Right ventricle myocardium inferior (tissue), 1 donor: ENCODE measurements at places on chromosomes 13 and 19. TPM values are rescaled to one million over a fixed set of nuclear protein-coding genes. Genes with fewer than 3 reads are reported as not detected.

DNA sequence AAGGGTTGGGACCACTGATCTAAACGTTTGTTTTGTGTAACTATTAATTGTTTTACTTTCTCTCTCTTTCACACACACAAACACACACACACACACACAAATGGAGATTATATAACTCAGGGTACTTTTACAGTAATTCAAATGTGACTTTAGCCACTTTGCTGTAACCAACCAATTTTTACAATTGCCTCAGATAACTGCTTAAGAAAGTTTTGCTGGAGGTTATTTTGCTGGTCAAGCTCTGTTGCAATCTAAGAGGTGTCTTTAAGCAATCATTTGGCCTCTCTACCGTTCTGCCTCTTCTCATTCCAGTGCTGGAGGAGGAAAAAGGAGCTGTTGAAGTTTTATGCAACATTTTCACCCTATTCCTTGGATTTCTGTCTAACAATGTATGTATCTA lies 63.0 kb downstream of the TBC1D4 start:
- DNase-seq, result no peak

GRCh38 chr19:49104229-49104864 lies 9.8 kb upstream of the LIN7B start:
- no peak for DNase-seq

GRCh38 chr19:54030895-54031586 lies 32.7 kb downstream of the VSTM1 start:
- DNase-seq, result no peak

GRCh38 chr13:38204556-38204955 lies 145.1 kb upstream of the UFM1 start:
- no peak for DNase-seq

- no peak for DNase-seq
Measured at GRCh38 chr13:111632906-111633305, 312.5 kb downstream of the TEX29 start.

GRCh38 chr13:31747291-31747690 lies 8.0 kb downstream of the RXFP2 start:
- no peak for DNase-seq

DNA sequence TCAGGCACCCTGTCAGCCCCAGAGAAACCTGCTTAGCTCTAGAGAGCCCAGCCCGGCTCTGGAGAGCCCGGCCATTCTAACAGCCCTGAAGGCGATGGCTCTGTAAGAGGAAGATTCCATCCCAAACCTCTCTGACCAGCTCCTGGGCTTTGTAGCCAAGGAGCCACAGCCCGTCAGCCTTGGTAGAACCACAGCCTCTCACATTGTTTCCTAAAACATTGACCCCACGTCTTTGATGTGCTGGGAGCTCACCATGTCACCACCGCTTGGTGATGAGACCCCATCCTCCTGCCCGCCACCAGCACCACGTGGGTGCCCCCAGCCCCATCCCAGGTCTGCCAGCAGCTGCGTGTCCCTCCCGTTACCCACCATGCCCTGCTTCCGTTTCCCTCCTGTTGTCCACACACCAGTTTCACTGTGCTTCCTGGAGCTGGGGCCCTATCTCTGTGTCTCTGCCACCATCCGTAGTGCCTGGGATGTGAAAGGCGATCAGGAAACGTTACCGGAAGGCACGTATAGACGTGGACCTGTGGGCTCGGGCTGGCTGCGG lies 94.2 kb upstream of the MCF2L start:
- DNase-seq, result no peak

- no peak for DNase-seq
Measured at GRCh38 chr13:99018418-99019180, 40.7 kb upstream of the DOCK9 start.

DNA sequence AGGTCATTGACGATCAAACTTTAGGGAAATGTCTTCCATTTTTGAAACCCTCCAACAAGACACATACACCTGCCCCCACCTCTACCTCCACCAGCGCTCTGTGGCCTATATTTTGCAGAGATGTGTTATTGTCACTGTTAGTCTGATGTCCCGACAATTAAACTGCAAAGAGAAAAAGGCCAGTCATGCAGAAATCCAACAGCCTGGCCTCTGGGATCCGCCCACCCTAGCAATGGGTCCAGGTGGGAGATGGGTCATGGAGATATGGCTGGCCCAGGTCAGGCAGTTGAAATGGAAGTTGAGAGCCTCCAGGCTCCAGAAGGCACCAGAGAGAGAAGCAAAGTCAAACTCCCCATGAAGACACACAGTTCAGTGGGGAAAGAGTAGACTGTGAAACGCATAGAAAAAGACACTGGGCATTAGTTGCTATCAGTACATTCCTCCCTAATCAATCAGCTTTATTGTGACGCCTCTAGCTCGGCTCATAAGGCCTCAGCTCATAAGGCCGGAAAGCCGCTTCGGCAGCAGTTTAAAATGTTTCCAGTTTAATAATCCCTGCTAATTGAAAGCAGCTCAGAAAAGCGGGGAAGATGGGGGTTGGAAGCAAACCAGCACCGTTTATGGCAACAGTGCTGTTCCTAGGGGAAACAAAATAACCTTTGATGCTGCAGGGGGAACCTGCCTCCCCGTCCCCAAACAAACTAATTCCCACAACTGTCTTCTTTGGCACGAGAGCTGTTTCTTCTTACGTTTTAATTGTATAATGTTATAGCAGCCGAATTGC lies 239.7 kb upstream of the ZNF507 start:
- no peak for DNase-seq

- no peak for DNase-seq
Measured at GRCh38 chr19:2962018-2962670, 15.2 kb upstream of the TLE6 start.

DNA sequence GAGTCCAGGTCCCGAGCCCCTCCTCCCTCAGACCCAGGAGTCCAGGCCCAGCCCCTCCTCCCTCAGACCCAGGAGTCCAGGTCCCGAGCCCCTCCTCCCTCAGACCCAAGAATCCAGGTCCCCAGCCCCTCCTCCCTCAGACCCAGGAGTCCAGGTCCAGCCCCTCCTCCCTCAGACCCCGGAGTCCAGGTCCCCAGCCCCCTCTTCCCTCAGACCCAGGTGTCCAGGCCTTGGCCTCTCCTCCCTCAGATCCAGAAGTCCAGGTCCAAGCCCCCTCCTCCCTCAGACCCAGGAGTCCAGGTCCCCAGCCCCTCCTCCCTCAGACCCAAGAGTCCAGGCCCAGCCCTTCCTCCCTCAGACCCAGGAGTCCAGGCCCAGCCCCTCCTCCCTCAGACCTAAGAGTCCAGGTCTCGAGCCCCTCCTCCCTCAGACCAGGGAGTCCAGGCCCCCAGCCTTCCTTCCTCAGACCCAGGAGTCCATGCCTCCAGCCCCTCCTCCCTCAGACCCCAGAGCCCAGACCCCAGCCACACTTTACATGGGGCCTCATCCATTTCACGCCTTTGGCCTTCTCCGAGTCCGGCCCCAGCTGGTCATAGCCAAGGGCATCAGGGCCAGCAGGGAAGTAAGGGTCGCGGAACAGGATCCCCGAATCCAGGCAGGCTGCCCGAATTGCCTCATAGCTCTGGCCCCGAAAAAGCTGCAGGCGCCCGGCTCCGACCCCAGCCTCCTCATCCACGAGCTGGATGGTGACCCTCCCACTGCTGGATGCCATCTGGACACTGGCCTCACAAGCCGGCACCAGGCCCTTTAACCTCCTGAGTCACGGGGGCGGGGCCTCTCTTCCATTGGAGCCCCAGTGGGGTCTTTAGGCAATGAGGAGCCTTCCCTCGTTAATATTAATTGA lies 628 bp downstream of the CAPN12 start:
- DNase-seq, result no peak

- no peak for DNase-seq
Measured at GRCh38 chr13:59422646-59423045, 741.1 kb downstream of the DIAPH3 start.

- no peak for DNase-seq
Measured at GRCh38 chr13:92719868-92720267, 506.7 kb upstream of the GPC6 start.

DNA sequence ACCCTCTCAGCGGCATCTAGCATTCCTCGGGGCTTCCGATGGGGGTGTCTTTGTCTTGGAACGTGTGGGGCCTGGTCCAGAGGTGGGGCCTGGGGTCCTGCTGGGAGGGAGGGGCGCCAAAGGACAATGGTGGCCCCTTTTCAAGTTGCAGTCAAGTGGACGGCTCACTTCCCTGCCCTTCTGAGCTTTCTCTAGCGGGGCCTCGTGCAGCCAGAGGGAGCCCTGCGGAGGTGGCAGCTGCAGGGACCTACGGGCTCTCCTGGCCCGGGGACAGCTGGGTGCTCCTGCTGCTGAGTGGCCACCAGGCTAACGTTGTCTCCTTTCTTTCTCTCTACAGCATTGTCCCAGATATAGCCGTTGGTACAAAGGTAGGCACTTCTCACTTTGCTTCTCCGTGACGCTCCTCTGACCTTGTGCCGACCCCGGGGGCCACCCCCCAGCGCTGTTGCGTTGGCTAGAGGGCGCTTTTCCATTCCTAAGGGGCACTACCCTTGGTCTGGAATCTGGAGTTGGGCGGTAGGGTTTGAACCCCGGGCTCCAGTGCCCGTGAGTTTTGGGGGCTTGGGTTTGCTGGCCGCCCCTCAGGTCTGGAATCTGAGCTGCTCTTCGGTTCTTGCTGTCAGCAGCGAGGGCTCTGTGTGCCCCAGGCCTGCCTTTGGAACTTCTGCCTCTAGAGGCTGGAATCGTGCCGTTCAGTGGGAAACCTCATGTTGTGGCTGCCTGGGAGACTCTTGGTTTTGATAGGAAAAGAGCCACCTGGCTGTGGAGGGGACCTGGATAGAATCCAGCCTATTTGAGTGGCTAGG lies 2.0 kb downstream of the PTBP1 start:
- DNase-seq, result peak; percentile 51

- DNase-seq, result peak; percentile 37
Measured at GRCh38 chr13:111395511-111396393, 75.3 kb downstream of the TEX29 start.

DNA sequence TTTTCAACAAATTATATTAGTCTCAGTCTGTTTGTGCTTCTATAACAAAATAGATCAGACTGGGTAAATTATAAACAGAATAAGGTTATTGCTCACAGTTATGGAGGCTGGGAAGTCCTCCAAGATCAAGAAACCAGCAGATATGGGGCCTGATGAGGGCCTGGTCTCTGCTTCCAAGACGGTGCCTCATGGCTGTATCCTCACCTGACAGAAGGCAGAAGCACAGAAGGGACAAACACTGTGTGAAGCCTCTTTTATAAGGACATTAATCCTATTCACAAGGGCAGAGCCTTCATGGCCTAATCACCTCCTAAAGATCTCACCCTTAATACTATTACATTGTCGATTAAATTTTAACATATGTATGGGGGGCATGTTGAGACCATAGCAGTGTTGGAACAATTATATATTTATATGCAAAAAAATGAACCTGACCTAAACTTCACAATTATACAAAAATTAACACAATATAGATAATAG lies 12.7 kb downstream of the F10 start:
- DNase-seq, result no peak

DNA sequence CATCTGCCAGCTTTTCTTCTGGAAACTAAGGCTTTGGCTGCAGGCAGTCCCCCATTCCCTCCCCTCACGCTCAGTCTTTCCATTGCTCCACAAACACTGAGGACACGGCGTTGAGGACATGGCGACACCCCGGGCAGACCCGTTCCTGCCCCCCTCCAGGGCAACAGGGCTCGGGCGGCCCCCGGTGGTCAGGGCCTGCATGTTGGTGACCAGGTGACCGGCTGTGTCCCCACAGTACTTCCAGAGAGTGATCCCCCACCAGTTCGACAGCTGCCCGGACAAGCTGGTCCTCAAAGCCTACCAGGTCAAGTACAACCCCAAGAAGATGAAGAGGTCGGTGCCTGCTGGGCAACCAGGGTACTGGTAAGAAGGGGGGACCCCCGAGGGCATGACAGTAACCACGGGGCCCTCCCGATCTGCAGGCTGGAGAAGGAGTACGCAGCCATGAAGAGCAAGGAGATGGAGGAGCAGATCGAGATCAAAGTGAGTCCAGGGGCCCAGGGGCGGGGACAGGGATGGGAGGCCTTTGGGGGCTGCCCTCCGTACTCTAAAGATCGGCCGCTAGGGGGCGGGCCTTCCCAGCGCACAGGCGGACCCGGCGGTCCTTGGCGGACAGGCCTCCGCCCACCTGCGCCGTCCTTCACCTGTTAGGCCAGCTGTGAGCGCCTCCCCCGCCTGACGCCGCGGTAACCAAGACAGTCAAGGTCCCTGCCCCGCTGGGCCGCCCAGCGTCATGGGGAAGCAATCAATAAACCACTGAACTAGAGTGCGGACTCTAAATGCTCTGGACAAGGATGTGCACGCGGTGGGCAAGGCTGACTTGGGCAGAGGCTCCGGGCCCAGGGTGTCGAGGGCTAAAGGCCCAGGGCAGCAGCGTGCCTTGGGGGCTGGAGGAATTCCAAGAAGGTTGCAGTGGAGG lies 21.1 kb downstream of the PRR36 start:
- DNase-seq, result peak; percentile 86

GRCh38 chr19:6970021-6970420 lies 51.2 kb downstream of the MBD3L2B start:
- DNase-seq, result no peak

DNA sequence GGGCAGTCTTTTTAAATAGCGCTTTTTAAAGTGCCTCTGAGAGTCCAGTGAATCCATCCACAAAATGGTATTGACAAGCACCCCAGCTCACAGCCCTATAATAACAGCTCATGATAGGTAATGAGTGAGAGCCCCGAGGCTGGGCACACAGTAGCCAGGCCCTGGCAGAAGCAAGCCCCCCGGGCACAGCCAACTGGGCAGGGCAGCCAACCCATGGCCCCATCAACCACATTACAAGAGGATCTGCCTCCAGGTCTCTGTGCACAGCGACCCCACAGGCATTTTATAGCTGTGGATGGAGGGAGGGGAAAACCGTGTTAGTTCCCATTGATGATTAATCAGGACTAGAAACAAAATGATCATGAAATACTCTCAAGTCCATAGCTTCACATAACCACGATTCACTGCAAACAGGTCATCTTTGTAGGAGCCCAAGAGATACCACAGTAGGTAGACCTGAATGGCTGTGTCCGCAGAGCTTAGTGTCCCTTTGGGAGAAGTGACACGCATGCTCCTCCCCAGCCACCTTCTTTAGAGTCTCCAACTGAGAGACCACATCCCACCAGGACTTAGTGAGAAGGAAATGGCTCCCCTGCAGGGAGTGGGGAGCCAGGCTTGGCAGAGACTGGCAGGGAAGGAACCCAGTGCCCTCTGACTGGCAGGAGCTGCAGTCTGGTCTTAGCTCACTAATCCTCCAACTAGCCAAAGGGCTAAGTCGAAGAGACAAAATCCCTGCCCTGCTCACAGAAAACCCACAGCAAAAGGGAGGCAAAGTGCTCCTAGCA lies 4.3 kb upstream of the VSTM2B start:
- DNase-seq, result no peak

GRCh38 chr19:35462476-35462953 lies 14.5 kb downstream of the FFAR2 start:
- no peak for DNase-seq

The RASGRP4 gene
- 1.7 TPM for total RNA-seq

The CAB39L gene
- 22.1 TPM for total RNA-seq

The TTC9B gene
- not detected for total RNA-seq

The SPRY2 gene
- 40.0 TPM for total RNA-seq

The PTPRH gene
- total RNA-seq, result 0.87 TPM
